ENCODE measurements at places on chromosomes 4 and X.
A peak's percentile ranks its signal among the peaks of the same experiment; 100 is the strongest.

DNA sequence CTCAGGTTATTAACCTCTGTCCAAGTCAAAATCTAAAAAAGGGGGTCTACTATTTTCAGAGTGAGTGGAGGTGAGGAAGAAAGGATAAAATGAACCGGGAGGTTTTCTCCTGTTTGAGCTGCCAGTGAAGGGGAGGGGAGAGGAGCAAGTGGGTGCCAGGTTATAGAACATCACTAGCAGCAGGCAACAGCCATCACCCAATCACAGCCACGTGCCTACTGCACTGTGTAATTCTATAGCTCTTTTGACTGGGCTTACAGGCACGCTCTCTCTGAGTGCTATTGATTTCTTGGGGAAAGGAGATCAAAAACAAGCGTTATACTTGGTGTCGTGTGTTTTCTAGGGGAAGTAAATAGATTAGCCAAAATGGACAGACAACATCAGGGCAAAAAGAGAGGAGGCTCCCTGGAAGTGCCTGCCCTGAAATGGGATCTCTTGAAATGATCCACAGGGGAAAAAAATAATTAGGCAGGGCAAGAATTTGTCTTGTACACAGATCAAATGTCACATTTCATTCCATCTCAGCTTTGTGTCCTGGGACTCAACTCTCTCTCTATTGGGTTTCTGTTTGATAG lies 300.5 kb upstream of the LCORL start:
- DNase-seq = no peak

- DNase-seq = no peak
These were observed 66.2 kb upstream of the PGRMC2 start for GRCh38 chr4:128353791-128354190.

- DNase-seq = no peak
These were observed 37.1 kb downstream of the MAB21L2 start for GRCh38 chr4:150619042-150619441.

- DNase-seq = no peak
These were observed 44.6 kb upstream of the TMEM164 start for GRCh38 chrX:109958266-109958665.

DNA sequence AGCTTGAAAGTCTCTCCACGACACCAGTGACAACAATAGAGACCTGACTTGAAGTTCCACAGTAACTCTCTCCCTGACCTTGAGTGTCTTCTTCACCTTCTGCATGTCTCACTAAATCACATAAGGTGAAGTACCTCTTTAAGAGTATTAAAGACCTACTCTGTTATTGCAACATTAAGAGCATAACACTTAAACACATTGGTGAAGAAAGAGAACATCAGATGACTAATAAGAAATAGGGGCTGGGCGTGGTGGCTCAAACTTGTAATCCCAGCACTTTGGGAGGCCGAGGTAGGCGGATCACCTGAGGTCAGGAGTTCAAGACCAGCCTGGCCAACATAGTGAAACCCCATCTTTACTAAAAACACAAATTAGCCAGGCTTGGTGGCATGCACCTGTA lies 33.9 kb upstream of the MAPK10 start:
- DNase-seq = no peak

DNA sequence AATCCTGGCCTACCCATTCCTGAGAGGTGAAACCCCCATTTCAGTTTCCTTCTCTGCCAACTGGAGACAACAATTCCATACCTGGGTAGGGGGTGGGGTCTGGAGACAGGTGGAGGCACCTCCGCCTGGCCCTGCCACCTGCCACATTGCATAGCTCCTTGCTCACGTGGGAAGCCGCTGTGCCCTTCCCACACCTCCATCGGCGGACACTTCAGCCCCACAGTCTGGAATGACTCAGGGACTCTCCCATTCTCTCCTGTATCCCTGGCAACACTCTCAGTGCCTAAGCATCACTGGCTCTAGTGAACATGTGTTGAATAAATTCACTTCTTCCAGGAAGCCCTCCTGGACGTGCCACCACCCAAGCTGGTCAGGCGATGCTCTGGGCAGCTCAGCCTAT lies 21.7 kb downstream of the PPP2R2C start:
- no peak for DNase-seq

GRCh38 chrX:49309401-49309981 lies 6.0 kb downstream of the GAGE10 start:
- peak; percentile 38 for DNase-seq

GRCh38 chr4:95594013-95594412 lies 45.2 kb upstream of the UNC5C start:
- no peak for DNase-seq

DNA sequence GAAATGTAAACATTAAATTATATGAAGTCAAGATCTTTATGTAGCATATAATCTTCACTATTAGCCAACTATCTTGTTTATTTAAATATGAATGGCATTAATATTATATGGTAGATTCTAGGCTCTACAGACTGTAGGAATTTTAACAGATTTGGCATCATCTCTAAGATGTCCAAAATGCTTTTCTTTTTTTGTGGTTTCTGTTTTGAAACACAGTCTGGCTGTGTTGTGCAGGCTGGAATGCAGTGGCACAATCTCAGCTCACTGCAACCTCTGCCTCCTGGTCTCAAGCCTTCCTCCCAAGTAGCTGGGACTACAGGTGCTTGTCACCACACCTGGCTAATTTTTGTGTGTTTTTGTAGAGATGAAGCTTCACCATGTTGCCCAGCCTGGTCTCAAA lies 76.2 kb downstream of the ELOVL6 start:
- no peak for DNase-seq

DNA sequence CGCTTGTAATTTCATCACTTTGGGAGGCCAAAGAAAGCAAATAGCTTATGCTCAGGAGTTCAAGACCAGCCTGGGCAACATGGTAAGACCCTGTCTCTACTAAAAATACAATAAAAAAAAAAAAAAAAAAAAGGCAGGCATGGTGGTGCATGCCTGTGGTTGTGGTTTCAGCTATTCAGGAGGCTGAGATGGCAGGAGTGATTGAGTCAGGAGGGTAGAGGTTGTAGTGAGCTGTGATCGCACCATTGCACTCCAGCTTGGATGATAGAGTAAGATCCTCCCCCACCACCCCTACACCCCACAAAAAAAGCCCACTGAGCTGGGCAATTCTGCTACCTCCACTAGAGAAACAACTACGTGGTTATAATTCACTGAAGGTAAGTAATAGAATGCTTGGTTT lies 118.8 kb upstream of the PCDH18 start:
- no peak for DNase-seq

GRCh38 chr4:136741468-136741867 lies 790.8 kb downstream of the PCDH18 start:
- no peak for DNase-seq

GRCh38 chr4:81509191-81509590 lies 37.5 kb upstream of the RASGEF1B start:
- peak; percentile 55 for DNase-seq

DNA sequence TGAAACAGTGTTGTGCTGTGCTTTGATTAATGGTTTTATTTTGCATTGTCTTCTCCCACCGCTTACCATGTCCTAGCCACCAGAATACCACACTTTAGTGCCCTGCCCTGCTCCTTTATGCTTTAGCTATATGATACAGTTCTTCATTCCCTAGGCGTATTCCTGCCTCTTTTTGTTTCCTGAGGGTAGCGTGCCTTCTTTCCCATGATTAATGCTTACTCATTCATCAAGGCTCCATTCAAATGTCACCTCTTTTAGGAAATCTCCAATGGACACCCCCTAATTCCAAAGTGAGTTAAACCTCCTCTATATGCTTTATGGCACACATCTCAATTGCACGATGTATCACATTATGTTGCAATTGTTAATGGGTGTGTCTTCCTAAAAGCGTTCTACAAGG lies 46.3 kb downstream of the SPANXD start:
- DNase-seq = no peak

DNA sequence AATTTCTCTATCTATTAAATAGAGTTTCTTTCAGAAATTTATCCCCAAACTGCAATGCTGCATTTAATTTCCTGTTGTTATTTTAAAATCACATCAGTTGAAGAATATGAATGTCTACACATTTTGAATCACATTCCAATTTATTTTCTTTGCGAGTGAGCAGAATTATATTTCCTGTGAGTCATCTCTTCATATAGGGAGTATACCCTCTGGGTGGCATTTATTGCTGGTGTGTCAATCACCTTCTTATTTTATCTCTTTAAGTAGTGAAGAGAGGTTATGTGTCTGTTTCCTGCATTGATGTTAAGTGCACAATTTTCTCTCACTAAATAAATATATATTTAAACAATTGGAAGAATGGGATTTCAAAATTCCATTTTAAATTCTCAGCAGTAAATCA lies 511.0 kb upstream of the ATOH1 start:
- no peak for DNase-seq

- DNase-seq = no peak
These were observed 287.9 kb upstream of the NR3C2 start for GRCh38 chr4:148730082-148730640.

DNA sequence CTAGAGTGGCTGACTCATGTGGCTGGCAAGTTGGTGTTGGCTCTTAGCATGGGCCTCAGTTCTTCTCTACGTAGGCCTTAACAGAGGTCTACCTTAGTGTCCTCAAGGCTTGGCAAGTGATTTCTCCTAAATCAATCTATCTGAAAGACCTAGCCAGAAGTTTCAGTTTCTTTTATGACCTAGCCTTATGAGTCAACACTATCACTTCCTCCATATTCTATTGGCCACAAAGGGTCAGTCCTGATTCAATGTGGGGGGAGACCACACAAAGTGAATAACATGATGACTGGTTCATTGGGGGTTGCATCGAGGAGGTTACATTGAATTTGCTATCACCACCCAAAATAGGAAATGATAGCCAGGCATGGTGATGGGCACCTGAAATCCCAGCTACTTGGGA lies 5.8 kb upstream of the NRK start:
- DNase-seq = no peak

GRCh38 chrX:12301288-12301687 lies 163.0 kb downstream of the FRMPD4 start:
- no peak for DNase-seq

DNA sequence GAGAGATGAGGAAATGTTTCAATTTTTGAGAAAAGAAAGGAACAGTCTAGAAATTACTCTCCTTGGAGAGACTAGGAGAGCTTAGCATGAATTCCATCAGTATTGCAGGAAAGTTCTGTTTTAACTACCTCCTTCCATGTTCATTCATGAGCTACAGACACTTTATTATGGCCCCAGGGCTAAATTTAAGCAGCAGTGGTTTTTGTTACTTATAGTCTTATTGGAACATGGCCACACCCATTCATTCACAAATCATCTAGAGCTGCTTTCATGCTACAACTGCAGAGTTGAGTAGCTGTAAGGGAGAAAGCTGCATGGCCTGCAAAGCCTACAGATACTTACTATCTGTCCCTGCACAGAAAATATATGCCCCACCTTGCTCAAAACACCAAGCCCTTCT lies 81.7 kb downstream of the SHISA3 start:
- no peak for DNase-seq

All from hematopoietic multipotent progenitor cell (in vitro differentiated cells).